Stimulated activated CD4-positive, alpha-beta T cell treated with anti-CD3 and anti-CD28 coated beads, Interleukin-12 subunit alpha, Interleukin-12 subunit beta, amount 100 ng/mL, for 4 hours (primary cell): ENCODE measurements at places on chromosomes 13 and 19.

- DNase-seq = peak; percentile 66
These were observed 665 bp downstream of the GPX4 start for GRCh38 chr19:1104311-1105007.

DNA sequence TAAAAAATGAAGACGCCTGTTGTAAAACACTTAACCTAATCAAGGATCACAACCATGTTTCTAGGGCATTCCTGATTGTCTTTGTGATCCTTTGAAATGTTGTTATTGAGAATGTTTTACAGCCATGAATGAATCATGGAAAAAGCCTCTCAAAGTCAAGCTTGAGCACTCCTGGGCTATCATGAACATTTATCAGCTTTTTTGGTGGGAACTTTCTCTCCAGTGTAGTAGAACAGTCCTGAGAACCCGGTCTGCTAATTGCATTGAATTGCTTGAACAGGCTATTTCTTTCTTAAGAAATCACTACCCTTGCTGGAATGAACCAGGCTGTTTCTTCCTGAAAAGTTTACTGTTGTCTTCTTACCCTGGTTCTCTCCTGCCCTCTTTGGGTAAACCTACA is 516.5 kb downstream of the FGF9 start:
- DNase-seq = no peak

- no peak for DNase-seq
These were observed 5.7 kb downstream of the ZNF431 start for GRCh38 chr19:21147540-21147939.

GRCh38 chr13:40814803-40815202 is 25.4 kb downstream of the SLC25A15 start:
- DNase-seq = no peak

GRCh38 chr19:42021185-42021584 is 27.2 kb upstream of the ATP1A3 start:
- no peak for DNase-seq

GRCh38 chr13:31891472-31891871 is 140.1 kb upstream of the FRY start:
- no peak for DNase-seq

- no peak for DNase-seq
These were observed 26.4 kb upstream of the CD70 start for GRCh38 chr19:6617374-6617773.

- no peak for DNase-seq
These were observed 8.9 kb downstream of the CIC start for GRCh38 chr19:42277821-42278451.

GRCh38 chr19:30890033-30890432 is 459.2 kb downstream of the TSHZ3 start:
- DNase-seq = no peak

DNA sequence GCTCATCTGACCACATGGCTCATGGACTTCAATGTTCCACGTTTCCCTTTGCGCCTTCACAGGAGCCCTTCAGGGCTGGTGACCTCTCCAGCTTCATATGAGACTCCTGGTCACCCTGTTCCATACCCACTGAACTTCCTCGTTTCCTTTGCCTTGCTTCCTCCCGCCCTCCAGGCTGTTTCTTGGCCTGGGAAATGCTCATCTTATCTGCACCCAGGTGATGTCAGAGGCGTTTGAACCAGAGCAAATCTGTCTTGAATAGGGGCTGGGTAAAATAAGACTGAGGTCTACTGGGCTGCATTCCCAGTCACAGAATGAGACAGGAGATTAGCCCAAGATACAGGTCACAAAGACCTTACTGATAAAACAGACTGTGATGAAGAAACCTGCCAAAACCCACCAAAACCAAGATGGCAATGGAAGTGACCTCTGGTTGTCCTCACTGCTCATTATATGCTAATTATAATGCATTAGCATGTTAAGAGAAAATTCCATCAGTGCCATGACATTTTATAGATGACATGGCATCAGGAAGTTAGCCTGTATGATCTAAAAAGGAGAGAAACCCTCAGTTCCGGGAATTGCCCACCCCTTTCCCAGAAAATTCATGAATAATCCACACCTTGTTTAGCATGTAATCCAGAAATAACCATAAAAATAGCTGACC is 102.7 kb downstream of the DCLK1 start:
- DNase-seq = no peak

GRCh38 chr13:23739596-23739995 is 149.6 kb downstream of the MIPEP start:
- DNase-seq = no peak

GRCh38 chr19:1373534-1374249 is 10.0 kb upstream of the NDUFS7 start:
- no peak for DNase-seq

DNA sequence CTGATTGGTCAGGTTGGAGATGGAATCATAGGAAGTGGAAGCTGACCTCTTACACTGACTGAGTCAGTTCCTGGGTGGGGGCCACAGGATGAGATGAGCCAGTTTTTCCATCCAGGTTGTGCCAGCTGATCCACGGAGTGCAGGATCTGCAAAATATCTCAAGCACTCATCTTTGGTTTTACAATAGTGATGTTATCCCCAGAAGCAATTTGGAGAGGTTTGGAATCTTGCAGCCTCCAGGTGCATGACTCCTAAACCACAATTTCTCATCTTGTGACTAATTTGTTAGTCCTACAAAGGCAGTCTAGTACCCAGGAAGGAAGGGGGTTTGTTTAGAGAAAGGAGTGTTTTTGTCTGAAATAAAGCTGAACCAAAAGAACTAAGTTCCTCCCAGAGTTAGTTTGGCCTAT is 212.8 kb downstream of the SLITRK6 start:
- no peak for DNase-seq

GRCh38 chr13:65461590-65461989 is 1768.5 kb downstream of the PCDH9 start:
- no peak for DNase-seq
